ENCODE measurements at places on chromosomes 4 and X.

DNA sequence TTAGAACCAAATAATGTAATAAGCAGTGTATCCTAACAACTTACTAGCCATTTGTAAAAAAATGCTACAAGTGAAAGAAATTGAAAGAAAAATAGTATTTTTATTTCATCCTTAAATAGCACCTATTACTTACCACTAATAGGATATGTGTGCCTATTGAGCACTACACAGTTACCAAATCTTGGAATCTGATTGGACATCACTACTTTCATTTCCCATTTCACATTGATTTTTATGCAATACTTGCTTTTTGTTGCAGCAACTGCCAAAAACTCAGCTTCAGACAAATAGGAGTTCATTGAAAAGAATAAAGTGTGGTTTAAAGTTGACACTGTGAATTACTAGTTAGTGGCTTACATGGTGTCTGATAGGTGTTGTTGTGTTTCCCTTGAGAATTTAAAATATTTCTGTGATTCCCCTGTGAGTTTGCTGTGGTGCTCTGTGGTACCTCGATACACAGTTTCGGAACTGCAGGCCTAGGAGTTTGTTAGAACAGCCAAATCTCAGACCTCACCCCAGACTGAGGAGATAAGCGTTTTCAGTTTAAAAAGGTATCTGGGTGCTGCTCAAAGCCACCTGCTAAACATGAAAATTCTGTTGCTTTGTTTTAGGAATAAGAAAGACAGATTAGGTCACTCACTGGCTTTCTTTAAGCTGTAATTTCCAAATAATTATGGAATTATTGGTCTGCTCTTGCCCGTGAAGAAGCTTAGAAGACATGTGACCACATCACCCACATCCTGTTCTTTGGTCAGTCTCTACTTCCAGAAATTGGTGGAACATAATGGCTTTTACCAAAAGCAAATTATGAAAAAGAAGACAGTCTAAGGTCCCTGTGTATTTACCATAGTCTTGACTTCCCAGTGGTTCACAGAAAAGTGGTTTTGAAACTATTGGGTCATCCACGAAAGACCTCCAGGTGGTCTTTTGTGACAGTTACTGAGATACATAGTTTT is 97.8 kb downstream of the SYTL5 start:
- DNase-seq = no peak

DNA sequence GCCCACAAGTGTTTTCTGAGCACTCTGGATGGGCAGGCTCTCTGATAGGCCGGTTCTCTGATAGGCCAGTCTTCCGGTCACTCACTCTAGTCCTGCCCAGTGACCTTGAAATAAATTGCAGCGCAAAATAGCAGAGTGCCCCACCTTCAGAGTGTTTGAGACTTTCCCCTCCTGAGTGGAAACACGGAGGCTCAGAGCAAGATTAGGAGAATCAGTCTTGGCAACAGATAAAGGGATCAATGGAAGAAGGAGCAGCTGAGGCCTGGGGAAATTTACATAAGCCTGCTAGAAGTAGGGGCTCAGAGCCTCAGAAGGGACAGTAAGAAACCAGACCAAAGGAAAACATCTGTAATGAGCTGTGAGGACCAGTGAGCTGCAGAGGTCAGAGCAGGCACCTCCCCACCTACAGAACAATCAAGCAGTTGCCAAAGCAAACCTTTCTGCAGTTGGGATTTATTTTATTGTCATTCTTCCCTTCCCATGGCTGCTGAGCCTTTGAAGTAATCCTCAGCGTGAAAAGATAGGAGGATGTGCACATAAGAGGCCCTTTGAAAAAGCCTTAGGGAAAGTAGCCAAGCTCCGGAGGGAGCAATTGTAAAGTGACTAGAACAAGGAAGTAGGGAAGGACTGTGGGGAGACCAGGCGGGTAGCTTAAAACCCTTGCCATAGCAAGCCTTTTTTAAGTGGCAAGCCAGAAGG is 89.1 kb upstream of the TSPAN5 start:
- no peak for DNase-seq

DNA sequence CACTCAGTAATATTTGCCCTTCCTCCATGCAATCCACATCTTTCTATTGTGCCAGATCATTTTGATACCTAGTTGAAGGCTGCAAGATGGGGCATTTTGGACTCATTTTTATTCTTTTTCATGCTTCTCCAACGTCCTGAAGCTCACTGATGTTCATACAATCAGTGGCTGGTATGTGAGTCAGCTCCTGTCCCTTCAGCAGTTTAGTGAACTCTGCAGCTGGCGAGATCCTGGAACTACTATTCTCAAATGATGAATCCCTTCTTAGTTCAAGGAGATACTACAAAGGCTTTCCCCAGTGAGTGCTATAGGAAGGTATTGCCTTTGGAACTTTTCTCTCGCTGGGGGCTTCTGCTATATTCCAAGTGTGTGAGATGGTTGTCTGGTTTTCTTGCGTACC is 9.6 kb upstream of the CCDC149 start:
- no peak for DNase-seq

- peak; percentile 14 for DNase-seq
These were observed 140.2 kb downstream of the STIM2 start for GRCh38 chr4:27000820-27001219.

DNA sequence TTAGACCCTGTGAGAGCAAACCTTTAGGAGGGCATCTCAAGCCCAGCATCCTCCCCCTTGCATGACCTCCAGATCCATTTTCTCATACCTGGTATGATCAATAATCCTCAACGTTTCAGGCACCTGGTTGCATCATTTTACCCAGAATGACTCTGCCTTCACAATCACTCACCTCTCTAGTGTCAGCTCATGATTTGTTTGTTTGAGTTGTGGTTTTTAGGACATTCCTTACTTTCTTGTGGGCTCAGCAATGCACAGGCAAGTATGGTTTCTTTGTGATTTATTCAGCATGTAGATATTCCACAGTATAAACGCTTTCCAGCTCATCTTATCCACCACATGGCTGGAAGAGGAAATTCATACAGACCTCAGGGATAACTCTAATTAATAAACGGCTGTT is 93.6 kb upstream of the CPEB2 start:
- DNase-seq = no peak

- no peak for DNase-seq
These were observed 2.7 kb downstream of the EFNB1 start for GRCh38 chrX:68831405-68832100.
